D341Med (cell line): ENCODE measurements at places on chromosomes 11 and 22.

GRCh38 chr11:27697679-27698275 is 2.5 kb downstream of the BDNF start:
- DNase-seq: no peak

GRCh38 chr11:64360448-64360921 is 1.5 kb downstream of the RPS6KA4 start:
- DNase-seq: no peak

GRCh38 chr11:132139181-132139580 is 768.8 kb downstream of the NTM start:
- no peak for DNase-seq

- DNase-seq: no peak
These were observed 36.3 kb downstream of the MMP7 start for GRCh38 chr11:102494216-102494615.

DNA sequence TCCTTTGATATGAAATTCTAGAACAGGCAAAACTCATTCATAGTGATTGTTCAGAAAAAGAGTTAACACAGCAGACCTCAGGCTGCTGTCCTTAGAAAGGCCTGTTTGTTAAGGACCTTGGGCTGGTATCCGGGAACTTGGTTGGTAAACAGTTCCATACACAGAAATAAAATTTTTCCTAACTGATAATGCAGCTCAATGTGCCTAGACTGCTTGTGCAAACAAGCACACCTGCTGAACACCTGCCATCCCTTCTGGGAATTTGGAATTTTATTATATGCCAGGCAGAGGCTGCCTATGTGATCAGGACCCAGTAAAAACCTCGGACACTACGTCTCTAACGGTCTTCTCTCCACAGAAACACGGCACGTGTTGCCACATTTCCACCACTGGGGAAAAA is 11.5 kb downstream of the THAP12 start:
- no peak for DNase-seq

- peak; percentile 66 for DNase-seq
These were observed 536 bp downstream of the YWHAH start for GRCh38 chr22:31944700-31945442.

- no peak for DNase-seq
These were observed 10.3 kb downstream of the PLAAT2 start for GRCh38 chr11:63552921-63553320.
